ENCODE measurements at places on chromosomes 12 and 14. TPM values are rescaled to one million over a fixed set of nuclear protein-coding genes. Genes with fewer than 3 reads are reported as not detected.

DNA sequence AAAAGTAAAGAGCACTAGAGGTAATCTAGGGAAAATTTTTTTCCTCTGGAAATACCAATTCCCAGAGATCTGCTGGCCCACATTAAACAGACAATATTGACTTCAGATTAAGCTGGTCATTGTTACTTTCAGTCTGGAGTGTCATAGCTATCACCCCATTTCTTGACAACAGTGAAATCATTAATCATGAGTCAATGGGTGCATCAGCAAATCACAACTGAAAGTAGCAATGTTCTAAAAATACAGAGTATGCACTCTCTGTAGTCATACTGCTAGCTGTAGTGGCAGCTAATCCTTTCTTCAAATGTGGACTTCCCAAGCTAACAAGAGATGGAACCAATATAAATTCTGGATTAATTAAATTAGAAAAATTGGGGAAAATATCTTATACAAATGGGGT, 129.9 kb downstream of the CPNE8 start:
- DNase-seq, result no peak

- no peak for DNase-seq
Observed at GRCh38 chr14:42214981-42215491, 608.4 kb downstream of the LRFN5 start.

The GLT8D2 gene
- 11.6 TPM for polyA plus RNA-seq

The EIF2S3B gene
- 0.60 TPM for polyA plus RNA-seq

The PPP2R5C gene
- polyA plus RNA-seq, result 95.3 TPM

Data from renal pelvis (tissue), 12 donors.